ENCODE measurements at places on chromosomes 7 and 10.

- H3K27ac ChIP-seq, result no peak overlapping the region
- H3K36me3 ChIP-seq, result no peaks in the 10 kb centered on the region
- no peak for DNase-seq
These were observed 25.4 kb downstream of the TBATA start for GRCh38 chr10:70759781-70760180.

DNA sequence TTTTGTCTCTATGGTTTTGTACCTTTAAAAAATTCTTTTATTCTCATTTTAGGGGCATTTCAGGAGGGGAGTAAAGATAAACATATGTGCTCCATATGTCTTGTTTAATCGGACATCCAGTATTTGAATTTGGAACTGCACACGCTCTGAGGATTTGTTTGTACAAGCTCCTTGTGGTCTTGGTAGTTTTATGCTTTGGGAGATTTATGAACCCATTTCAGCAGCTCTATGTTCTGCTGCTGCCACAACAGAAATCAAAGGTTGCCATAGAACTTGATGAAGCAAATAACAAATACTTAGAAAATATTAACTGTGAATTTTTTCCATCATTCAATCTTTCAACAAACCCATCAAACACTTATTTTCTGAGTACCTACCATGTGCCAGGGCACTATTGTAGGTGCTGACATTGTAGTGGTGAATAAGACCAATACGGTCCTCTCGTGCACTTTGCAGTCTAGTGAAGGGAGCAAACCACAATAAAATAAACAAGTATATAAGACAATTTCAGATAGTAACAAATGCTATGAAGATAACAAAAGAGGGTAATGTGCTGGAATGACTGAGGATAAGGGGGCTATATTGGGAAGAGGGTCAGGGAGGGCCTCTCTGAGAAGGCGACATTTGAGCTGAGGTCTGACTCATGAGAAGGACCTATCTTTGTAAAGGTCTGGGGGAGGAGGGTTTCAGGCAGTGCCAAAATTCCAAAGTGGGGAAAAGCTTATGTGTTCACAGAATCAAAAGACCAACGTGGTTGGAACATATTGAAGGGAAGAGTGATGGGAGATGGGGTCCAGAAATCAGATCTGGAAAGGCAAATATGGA, 30.4 kb downstream of the MYPN start:
- H3K4me1 ChIP-seq, result peaks cover 6% of the 10 kb centered on the region
- no peak overlapping the region for H3K4me3 ChIP-seq
- peaks cover 23% of the 10 kb centered on the region for H3K27me3 ChIP-seq
- no peak overlapping the region for H3K27ac ChIP-seq

- H3K27ac ChIP-seq, result no peak overlapping the region
- H3K27me3 ChIP-seq, result no peaks in the 10 kb centered on the region
- H3K4me3 ChIP-seq, result no peak overlapping the region
- H3K4me1 ChIP-seq, result no peaks in the 10 kb centered on the region
- no peak for DNase-seq
These were observed 244.3 kb upstream of the KCND2 start for GRCh38 chr7:120028636-120029035.

DNA sequence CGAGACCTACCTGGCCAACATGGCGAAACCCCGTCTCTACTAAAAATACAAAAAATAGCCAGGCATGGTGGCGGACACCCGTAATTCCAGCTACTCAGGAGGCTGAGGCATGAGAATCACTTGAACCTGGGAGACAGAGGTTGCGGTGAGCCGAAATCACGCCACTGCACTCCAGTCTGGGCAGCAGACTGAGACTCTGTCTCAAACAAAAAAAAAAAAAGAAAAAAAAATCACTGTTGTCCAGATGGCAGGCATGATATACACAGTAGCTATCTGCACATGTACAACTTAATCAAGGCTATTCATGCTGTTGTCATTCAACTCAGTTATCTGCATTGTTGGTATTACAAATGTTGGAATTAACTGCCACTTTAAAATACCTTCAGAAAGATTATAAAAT, 55.3 kb downstream of the BRAF start:
- no peaks in the 10 kb centered on the region for H3K27me3 ChIP-seq
- H3K4me3 ChIP-seq, result no peak overlapping the region
- H3K4me1 ChIP-seq, result peaks cover 26% of the 10 kb centered on the region
- DNase-seq, result no peak
- H3K27ac ChIP-seq, result no peak overlapping the region
- H3K36me3 ChIP-seq, result peaks cover 23% of the 10 kb centered on the region

GRCh38 chr7:31204071-31204470, 136.5 kb downstream of the NEUROD6 start:
- no peak overlapping the region for H3K27ac ChIP-seq
- no peak for DNase-seq
- H3K36me3 ChIP-seq, result no peaks in the 10 kb centered on the region

- H3K4me1 ChIP-seq, result no peaks in the 10 kb centered on the region
- H3K27ac ChIP-seq, result no peak overlapping the region
- no peaks in the 10 kb centered on the region for H3K27me3 ChIP-seq
- H3K36me3 ChIP-seq, result no peaks in the 10 kb centered on the region
- no peak overlapping the region for H3K4me3 ChIP-seq
These were observed 277.1 kb downstream of the TCERG1L start for GRCh38 chr10:131034451-131034850.

GRCh38 chr7:28581351-28581750, 169.0 kb downstream of the CREB5 start:
- H3K4me1 ChIP-seq, result no peaks in the 10 kb centered on the region
- H3K36me3 ChIP-seq, result no peaks in the 10 kb centered on the region
- H3K4me3 ChIP-seq, result no peak overlapping the region
- peaks cover 7% of the 10 kb centered on the region for H3K27me3 ChIP-seq

GRCh38 chr7:31487476-31487875, 26.4 kb upstream of the ITPRID1 start:
- no peak overlapping the region for H3K27ac ChIP-seq
- no peaks in the 10 kb centered on the region for H3K4me1 ChIP-seq
- no peak overlapping the region for H3K4me3 ChIP-seq
- no peaks in the 10 kb centered on the region for H3K36me3 ChIP-seq

GRCh38 chr10:102639537-102639936, 4.7 kb upstream of the TRIM8 start:
- no peak for DNase-seq
- peaks cover 20% of the 10 kb centered on the region for H3K4me1 ChIP-seq
- H3K27me3 ChIP-seq, result no peaks in the 10 kb centered on the region
- H3K27ac ChIP-seq, result no peak overlapping the region
- no peaks in the 10 kb centered on the region for H3K36me3 ChIP-seq
- H3K4me3 ChIP-seq, result no peak overlapping the region

- H3K27me3 ChIP-seq, result no peaks in the 10 kb centered on the region
- H3K4me3 ChIP-seq, result no peak overlapping the region
- no peaks in the 10 kb centered on the region for H3K36me3 ChIP-seq
- no peak for DNase-seq
- no peak overlapping the region for H3K27ac ChIP-seq
These were observed 154.5 kb downstream of the RNF133 start for GRCh38 chr7:122544463-122544862.

DNA sequence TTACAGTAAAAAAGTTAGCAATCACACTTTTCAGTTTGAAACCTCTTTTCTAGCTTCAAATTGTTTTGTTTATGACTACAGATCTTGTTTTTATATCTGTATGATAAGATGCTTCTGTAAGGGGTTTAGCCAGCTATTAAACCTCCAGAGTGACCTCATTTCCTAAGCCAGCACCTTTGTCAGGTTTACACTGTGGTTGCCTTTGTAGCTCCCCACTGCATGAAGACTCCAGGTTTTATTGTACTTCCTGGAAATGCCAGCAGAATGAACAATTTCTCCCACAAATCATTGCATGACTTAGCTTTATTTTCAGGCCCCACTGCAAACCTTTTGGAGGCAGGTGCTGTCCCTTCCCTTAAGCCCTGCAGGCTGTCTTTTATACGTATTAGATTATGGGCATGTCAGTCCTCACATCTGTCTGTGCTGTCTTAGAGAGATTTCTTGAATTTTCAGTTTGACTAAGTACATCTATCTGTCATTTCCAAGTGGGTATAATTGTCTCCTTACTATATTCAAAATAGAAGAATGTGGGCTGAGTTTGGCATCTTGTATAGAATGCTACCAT, 8.2 kb upstream of the AGR3 start:
- H3K4me3 ChIP-seq, result no peak overlapping the region
- H3K4me1 ChIP-seq, result peaks cover 10% of the 10 kb centered on the region
- peaks cover 14% of the 10 kb centered on the region for H3K27me3 ChIP-seq
- DNase-seq, result no peak
- no peaks in the 10 kb centered on the region for H3K36me3 ChIP-seq
- no peak overlapping the region for H3K27ac ChIP-seq

DNA sequence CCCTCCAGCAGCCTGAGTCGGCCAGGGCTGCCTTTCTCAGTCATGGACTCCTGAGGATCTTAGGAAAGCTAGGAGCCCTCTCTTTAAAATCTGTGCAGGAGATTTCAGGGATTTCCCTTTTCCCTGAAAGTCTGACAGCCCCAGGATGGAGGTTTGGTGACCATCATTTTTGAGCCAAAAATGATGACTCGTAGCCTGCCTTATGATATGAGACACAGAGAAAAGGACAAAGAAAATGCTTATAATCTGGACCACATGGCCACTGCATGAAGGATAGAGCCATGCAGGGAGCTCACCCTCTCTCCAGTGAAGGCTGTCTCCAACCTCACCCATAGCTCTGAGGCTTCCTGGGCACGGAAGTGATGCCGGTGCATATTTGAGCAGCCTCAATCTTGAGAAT, 106.6 kb upstream of the CHST15 start:
- H3K36me3 ChIP-seq, result no peaks in the 10 kb centered on the region
- no peak for DNase-seq
- H3K27me3 ChIP-seq, result peaks cover 4% of the 10 kb centered on the region
- no peak overlapping the region for H3K4me3 ChIP-seq

- no peak overlapping the region for H3K27ac ChIP-seq
- DNase-seq, result no peak
- no peaks in the 10 kb centered on the region for H3K27me3 ChIP-seq
- H3K4me3 ChIP-seq, result no peak overlapping the region
These were observed 124.2 kb upstream of the ABCB5 start for GRCh38 chr7:20491284-20491683.

DNA sequence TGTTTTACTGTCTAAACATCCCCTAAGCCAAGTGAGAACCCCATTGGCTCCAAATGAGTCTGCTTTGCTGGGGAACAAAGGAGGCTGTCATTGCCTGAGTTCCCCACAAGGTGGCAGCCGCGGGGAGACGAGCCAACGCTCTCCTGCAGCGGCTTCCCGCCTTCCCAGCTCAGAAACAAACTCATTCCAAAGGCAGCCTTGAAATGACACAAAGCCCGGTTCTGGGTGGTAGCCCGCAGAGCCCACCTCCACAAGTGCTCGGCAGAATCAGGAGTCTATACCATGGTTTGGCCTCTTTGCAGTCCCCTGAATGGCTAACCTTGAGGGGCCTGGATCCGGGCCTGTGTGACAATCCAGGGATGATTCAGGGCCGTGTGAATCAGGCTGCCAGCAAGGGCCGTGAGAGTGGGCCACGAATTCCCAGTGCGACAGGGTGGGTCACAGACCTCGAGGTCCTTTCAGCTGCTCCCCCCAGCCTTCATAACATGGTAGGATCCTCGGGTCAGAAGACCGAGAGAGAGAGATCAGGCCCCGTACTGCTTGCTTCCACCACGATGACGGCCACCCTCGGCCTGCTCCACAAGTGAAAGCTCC, 79.7 kb downstream of the DLG5 start:
- no peaks in the 10 kb centered on the region for H3K36me3 ChIP-seq
- H3K4me1 ChIP-seq, result peaks cover 6% of the 10 kb centered on the region
- peak; percentile 45 for DNase-seq
- H3K27me3 ChIP-seq, result no peaks in the 10 kb centered on the region
- H3K4me3 ChIP-seq, result no peak overlapping the region

GRCh38 chr7:347644-348479, 57.9 kb downstream of the FOXL3 start:
- peaks cover 2% of the 10 kb centered on the region for H3K27me3 ChIP-seq
- H3K27ac ChIP-seq, result no peak overlapping the region

DNA sequence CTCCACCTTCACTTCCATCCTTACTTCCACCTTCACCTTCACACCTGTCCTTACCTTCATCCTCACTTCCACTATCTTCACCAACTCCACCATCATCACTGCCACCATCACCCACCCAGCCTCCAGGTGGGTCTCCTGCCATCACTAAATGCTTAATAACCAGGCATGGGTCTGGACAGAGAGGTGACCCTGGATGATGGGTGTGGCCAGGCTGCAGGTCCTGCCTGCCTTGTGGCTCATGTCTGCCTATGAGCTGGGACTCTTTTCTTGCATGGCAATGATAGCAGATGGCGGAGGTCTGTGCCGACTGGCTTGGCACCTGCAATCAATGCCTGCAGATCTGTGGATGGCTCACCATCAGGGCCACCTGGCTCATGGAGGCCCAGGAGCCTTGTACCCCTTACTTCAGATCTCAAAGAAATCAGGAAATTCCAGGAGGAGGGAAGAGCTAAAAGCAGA, 60.1 kb upstream of the ELN start:
- H3K4me1 ChIP-seq, result peaks cover 3% of the 10 kb centered on the region
- no peaks in the 10 kb centered on the region for H3K36me3 ChIP-seq
- no peak overlapping the region for H3K4me3 ChIP-seq
- H3K27me3 ChIP-seq, result no peaks in the 10 kb centered on the region

DNA sequence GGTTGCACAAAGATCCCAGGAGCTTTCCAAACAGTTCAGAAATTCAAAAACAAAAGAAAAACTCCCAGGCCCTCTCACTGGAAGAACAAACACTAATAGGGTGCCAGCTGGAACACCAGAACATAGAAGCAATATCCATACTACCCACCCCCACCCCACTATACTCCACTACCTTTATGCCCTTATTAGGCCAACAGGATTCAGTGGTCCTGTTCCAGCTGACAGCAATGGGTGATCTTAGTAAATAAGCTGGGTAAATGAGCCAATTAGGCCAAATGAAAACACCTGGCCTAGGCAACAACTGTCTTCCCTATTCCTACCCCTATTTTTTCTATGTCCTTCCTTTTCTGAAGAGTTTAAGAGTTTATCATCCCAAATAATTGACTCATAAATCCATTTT, 11.7 kb downstream of the NOC3L start:
- no peak overlapping the region for H3K4me3 ChIP-seq
- DNase-seq, result no peak
- no peak overlapping the region for H3K27ac ChIP-seq
- no peaks in the 10 kb centered on the region for H3K27me3 ChIP-seq

GRCh38 chr7:12196386-12196785, 14.7 kb upstream of the TMEM106B start:
- no peak for DNase-seq
- no peaks in the 10 kb centered on the region for H3K4me1 ChIP-seq
- no peaks in the 10 kb centered on the region for H3K36me3 ChIP-seq

DNA sequence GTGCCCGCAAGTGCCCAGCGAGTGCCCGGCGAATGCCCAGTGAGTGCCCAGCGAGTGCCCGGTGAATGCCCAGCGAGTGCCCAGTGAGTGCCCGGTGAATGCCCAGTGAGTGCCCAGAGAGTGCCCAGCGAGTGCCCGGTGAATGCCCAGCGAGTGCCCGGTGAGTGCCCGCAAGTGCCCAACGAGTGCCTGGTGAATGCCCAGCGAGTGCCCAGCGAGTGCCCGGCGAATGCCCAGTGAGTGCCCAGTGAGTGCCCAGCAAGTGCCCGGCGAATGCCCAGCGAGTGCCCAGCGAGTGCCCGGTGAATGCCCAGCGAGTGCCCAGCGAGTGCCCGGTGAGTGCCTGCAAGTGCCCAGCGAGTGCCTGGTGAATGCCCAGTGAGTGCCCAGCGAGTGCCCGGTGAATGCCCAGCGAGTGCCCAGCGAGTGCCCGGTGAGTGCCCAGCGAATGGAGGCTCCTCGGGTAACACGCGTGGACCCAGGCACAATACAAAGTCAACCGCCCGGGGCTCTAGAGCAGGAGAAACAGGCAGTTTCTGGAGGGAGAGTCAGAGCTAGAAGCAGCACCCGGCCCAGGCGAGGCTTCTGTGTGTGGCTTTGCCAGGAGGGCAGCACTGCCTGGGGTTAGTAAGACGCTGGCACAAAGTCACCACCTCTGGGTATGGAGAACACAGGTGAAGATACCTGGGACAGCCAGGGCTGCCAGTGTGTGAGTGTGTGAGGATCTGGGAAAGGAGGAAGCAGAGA, 38.2 kb upstream of the CFAP46 start:
- DNase-seq, result no peak
- no peaks in the 10 kb centered on the region for H3K27me3 ChIP-seq
- no peaks in the 10 kb centered on the region for H3K4me1 ChIP-seq
- H3K4me3 ChIP-seq, result no peak overlapping the region
